ENCODE measurements at places on chromosomes 4 and X.

DNA sequence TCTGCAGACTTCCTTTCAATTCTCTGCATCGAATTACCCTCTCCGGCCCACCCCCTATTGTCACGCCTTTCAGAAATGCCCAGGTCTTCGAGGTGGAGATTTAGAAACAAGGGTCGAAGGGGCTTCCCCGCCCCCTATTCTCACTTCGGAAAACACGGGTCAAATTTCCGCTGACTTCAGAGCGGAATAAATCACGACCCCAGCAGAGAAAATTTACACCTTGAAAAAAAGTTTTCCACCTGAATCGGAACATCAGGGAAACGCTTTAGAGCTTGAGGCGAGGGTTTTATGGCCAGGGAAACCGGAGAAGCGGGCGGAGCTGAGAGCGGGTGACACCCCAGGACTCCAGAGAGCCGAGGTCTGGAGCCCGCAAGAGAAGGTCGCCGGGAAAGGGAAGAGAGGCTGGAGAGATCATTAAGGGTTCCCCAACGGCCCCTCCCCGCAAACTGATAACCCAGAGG is 1.6 kb downstream of the SHISA3 start:
- DNase-seq, result no peak

GRCh38 chrX:77597090-77597489 is 149.9 kb downstream of the FGF16 start:
- no peak for DNase-seq

DNA sequence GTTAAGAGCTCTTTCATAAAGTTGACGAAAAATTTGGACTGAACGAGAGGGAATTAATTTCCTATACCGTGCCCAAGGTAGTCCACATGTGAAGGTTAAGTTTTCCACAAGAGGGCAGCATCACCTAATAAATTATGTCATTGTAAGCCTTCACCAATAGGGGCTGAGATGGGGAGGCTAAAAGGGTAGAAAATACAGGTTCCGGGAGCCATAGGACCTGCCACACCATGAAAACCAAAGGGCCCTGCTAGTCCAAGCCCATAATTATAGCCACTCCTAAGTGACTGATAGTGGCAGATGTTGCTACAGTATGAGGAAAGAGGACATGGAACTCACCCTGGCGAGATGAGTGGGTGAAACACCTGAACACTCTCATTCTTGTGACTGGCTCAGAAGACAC is 122.2 kb downstream of the SHROOM4 start:
- DNase-seq, result peak; percentile 2

GRCh38 chr4:186307497-186307896 is 41.5 kb downstream of the F11 start:
- DNase-seq, result no peak

- no peak for DNase-seq
Observed at GRCh38 chrX:29746326-29746725, 469.0 kb upstream of the MAGEB2 start.

- DNase-seq, result no peak
Observed at GRCh38 chrX:73828080-73828720, 265.2 kb downstream of the CHIC1 start.

GRCh38 chrX:39859991-39860861 is 237.5 kb downstream of the BCOR start:
- DNase-seq, result no peak

- no peak for DNase-seq
Observed at GRCh38 chr4:120009731-120010130, 56.9 kb downstream of the MAD2L1 start.

GRCh38 chrX:13755254-13755653 is 20.7 kb downstream of the OFD1 start:
- no peak for DNase-seq

DNA sequence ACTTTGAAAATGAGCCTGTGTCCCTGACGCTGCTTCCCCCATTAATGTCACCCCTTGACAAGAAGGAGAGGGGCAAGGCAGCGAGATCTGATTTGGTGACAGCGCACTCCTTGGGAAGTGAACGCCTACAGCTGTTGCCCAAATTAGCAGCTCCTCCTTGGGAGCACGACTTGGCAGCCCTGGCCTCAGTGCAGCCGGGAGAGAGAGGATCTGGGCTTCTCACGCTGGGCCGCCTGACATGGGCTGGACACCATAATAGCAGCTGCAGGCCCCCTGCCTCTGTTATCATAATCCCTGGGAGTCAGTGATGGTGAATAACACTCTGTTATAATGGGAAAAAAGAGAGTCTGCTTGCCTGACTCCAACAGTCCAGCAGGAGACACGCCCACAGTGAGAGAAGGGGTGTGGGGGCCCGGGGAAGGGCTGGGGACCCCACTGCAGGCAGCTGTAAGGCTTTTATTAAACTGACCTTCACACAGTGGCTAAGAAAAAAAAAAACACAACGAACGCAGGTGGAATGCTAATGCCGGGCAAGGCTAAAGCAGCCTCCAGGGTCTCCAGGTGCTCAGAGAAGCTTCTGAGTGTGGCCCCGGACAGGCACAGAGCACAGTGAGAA is 73.3 kb downstream of the PSAPL1 start:
- DNase-seq, result no peak

- DNase-seq, result no peak
Observed at GRCh38 chr4:150126201-150126863, 48.1 kb downstream of the DCLK2 start.

DNA sequence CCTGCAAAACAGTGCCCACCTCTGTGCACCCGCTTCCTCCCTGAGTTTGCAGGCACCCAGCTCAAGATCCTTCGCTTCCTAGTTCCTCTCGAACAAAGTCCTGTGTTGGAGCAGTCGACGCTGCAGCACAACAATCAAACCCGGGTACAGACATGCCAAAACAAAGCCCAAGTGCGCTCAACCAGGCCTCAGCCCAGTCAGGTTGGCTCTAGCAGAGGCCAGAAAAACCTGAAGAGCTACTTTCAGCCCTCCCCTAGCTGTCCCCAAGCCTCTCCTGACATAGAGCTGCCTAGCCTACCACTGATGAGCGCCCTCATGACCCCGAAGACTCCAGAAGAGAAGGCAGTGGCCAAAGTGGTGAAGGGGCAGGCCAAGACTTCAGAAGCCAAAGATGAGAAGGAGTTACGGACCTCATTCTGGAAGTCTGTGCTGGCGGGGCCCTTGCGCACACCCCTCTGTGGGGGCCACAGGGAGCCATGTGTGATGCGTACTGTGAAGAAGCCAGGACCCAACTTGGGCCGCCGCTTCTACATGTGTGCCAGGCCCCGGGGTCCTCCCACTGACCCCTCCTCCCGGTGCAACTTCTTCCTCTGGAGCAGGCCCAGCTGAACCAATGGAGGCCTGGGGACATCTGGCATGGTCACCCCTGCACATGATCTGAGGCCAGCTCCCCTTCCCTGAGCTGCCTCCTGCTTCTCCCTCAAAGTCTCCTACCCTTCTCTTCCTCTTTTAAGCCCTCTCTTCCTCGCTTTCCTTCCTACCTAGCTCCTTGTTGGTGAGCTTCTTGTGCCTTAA is 6.9 kb downstream of the APEX2 start:
- DNase-seq, result no peak

- no peak for DNase-seq
Observed at GRCh38 chr4:121253961-121254360, 89.8 kb upstream of the TNIP3 start.

GRCh38 chr4:133584714-133585113 is 435.6 kb downstream of the PCDH10 start:
- DNase-seq, result no peak

GRCh38 chr4:152976212-152976761 is 40.2 kb downstream of the FHDC1 start:
- DNase-seq, result no peak

- no peak for DNase-seq
Observed at GRCh38 chr4:61212788-61213187, 12.7 kb downstream of the ADGRL3 start.

GRCh38 chr4:79915246-79915645 is 157.8 kb downstream of the ANTXR2 start:
- no peak for DNase-seq

DNA sequence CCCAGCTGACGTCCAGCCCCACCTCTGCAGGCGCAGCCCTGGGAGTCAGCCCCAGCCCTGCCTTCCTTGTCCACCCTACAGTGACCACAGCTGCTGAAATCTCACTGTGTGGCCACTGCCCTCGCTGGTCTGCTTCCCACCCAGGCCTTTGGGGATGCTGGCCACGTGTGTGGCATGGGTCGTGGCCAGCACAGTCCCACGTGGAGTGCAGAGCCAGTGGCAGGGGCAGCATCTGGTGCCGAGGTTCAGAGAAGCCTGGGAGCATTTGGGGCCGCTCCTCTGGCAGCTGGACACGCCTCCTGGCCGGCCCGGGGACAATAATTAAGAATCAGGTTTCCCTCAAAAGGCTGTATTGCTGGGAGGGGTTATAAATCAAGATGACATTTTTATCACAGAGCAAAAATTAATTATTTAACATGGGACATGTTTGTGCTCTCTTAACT is 92.1 kb downstream of the HMX1 start:
- no peak for DNase-seq

- DNase-seq, result no peak
Observed at GRCh38 chrX:23854122-23854521, 53.6 kb downstream of the APOO start.

DNA sequence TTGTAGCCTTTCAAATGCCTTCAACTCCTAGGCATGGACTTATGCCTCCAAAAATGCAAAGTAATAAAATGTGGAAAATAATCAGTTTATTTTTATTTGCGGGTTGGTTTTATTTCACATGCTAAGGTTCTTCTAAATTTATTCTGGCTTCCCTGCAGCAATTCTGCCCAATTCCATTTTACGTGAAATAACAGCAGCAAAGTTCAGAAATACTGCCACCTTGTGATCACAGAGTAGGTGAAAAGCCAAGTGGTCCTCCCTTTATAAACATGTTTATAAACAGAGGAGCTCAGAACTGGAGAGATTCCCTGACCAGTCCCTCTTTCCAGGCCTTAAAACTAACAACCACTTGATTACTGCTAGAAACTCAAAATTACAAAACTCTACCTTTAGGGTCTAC is 14.7 kb upstream of the DCHS2 start:
- no peak for DNase-seq

DNA sequence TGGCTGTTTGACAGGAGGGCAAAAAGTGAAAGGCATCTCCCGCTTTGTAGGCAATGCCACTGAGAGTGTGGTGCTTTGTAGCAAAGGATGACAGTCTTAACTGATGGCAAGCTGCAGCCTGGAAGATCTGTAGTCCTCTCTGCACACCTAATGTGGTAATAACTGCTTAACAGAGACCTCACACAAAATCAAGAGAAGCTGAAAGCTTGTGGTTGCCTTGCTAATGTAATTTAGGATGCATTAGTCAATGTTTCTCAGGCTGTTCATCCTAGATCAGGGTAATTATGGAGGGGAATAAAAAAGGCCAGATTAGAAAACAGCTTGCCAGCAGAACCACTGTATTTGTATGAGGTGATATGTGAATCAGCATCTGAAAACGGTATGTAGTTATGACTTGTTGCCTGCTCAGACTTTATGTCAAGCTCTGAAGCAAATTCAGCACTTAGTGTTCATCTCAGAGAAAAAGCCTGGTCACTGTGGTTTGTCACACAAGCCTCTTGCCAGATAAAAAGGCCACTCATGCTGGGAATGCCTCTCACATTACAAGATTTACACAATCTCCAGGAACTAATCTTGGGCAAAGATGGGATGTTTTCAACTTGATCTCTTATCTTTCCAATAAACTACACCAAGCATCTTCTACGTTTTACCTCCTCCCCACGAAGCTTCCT is 130.8 kb downstream of the ENOX2 start:
- no peak for DNase-seq

DNA sequence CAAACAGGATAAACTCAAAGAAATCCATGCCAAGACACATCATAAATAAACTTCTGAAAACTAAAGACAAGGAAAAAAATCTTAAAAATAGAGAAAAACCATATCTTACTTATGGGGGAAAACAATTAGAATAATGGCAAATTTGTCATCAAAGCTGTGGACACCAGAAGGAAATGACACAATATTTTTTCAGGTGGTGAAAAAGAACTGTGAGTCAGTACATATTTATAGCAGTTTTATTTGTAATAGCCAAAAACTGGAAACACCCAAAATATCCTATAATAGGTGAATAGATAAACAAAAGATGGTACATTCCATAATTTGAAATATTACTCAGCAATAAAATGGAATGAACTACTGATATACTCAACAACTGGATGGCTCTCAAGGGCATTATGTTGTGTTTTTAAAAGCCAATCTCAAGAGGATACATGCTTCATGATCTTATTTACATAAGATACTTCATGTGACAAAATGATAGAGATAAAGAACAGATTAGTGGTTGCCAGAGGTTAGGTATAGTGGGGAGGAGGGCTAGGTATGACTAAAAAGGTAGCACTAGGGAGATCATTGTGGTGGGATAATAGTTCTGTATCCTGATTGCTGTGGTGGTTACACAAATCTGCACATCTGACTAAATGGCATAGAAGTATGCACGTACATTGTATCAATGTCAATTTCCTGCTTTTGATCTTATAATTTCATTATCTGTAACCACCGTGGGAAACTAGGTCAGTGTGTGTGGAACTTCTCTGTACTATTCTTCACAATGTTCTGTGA is 191.9 kb downstream of the PPP1R2C start:
- DNase-seq, result no peak

GRCh38 chr4:162104459-162105124 is 59.2 kb downstream of the FSTL5 start:
- DNase-seq, result no peak

- DNase-seq, result no peak
Observed at GRCh38 chrX:152897222-152898131, at the start of gene ZNF185. ZNF185 (plus strand) TSS chrX:152898067; CDS start chrX:152914490, 16,423 bp downstream.

DNA sequence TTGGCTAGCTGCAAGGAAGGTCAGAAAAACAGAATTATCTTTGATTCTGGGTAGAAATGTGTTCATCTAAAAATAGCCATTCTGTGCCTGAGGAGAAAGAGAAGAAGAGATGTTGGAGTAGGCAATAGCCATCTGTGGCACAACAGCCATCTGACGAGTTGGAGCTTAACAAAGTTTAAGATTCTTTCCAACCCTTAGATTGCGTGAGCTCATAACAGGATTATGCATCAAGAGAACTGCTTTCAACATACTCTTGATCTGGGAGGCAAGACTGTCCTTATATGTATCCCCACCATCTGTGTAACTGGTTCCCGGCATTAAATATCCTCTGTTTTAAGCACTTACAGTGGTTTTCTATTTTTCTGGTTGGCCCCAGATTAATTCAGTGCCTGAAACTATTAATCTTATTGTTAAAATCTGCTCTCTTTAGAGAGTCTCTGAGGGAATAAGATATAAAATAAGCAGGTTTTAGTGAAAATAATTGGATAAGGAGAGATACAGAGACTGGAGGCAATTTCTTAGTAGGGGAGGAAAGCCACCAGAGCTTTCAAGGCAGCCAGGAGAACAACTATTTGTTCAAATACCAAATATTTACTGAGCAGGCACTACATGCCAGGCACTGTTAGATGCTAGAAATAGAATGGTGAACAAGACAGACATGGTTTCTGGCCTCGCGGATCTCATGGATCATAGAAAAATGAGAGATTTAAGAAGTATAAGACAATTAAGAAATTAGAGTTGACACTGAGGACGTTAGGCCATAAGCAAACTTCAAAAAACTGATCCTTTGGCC is 398.0 kb downstream of the SMARCA1 start:
- no peak for DNase-seq

DNA sequence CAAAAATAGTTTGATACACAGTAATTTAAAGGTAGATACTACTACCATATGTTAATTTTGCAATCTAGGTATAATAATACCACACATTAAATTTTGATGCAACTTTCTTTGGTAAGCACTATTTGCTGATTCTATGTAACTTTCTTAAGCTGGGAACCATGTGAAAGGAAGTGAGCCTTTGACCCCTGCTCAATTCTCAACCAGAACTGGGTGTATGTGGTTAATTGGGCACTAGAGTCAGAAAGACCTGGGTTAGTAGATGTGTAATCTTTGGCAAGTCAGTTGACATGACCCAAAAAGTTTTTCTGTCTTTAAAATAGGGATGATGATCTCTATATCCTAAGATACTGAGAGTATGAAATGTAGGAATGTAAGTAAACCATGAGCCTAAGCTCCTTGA is 22.4 kb downstream of the TLR2 start:
- no peak for DNase-seq
